ENCODE measurements at places on chromosomes 4 and X.

GRCh38 chrX:1403228-1403627 is 11.3 kb upstream of the SLC25A6 start:
- peak; percentile 7 for DNase-seq
- no peaks in the 10 kb centered on the region for H3K27me3 ChIP-seq
- H3K27ac ChIP-seq: no peak overlapping the region
- H3K4me3 ChIP-seq: no peak overlapping the region

GRCh38 chr4:40550196-40550595 is 79.5 kb downstream of the RBM47 start:
- H3K36me3 ChIP-seq: no peaks in the 10 kb centered on the region
- H3K27ac ChIP-seq: no peak overlapping the region
- no peaks in the 10 kb centered on the region for H3K4me1 ChIP-seq
- H3K4me3 ChIP-seq: no peak overlapping the region

DNA sequence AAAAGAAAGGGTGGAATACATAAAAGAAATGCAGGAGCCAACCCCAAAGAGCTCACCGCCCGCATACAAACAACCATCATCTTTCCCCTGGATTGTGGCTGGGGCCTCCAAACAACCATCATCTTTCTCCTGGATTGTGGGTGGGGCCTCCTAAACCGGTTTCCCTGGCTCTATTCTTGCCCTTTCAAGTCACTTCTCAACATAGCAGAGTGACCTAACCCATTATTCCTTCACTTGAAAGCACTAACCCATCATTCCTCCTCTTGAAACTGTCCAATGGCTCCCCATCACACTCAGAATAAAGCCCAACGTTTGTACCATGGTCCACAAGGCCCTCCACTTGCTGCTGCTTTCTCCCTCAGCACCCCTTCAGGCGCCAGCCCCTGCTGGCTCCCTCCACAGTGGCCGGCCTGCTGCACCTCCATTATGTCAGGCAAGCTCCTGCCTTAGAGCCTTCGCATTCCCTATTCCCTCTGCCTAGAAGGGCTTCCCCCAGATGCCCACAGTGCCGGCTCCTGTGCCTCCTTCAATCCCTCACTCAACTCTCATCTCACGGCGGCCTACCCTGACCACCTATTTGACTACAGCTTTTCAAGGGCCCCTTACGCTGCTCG is 24.1 kb downstream of the SMIM43 start:
- no peaks in the 10 kb centered on the region for H3K36me3 ChIP-seq
- no peak overlapping the region for H3K4me3 ChIP-seq
- peaks cover 3% of the 10 kb centered on the region for H3K27me3 ChIP-seq
- no peak for DNase-seq
- H3K27ac ChIP-seq: no peak overlapping the region

- peaks cover 14% of the 10 kb centered on the region for H3K4me1 ChIP-seq
- peak; percentile 76 for DNase-seq
- no peaks in the 10 kb centered on the region for H3K36me3 ChIP-seq
- H3K27ac ChIP-seq: peak overlapping the region; percentile 24
- H3K4me3 ChIP-seq: no peak overlapping the region
- H3K27me3 ChIP-seq: no peaks in the 10 kb centered on the region
Observed at GRCh38 chr4:124018383-124019317, 622.1 kb downstream of the SPRY1 start.

DNA sequence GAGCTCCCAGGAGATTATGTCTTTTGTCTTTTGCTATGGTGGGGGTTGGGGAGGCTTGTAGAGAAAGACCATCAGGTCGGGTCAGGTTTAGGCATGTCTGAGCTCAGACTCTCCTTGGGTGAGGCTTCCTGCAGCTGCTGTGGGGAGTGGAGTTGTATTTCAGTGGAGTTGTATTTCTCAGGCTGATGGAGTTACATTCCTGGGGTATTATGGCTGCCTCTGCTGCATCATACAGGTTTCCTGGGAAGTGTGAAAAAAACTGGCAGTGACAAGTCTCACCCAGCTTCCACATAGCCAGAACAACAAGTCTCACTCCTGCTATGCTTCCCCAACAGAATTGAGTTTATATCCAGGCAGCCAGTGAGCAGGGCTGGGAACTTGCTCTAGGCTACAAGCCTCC is 119.3 kb downstream of the VSIG4 start:
- H3K36me3 ChIP-seq: no peaks in the 10 kb centered on the region
- no peaks in the 10 kb centered on the region for H3K4me1 ChIP-seq
- H3K4me3 ChIP-seq: no peak overlapping the region
- no peak overlapping the region for H3K27ac ChIP-seq

DNA sequence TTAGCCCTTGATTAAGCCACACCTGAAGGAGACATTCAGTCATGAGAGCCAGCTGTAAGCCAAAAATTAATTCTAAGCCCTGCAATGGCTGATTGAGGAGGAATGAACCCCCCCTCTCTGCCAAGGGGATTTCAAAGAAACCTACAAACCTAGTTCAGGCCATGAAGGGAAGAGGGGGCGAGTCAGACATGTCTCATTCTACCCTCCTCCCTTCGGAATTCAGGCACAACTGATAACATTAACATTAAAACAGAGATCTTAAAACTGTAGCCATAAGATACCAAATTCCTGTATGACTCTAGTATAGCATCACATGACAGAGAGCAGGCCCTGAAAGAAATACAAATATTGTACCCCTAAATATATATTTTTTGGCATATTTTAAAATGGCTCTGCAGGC is 40.4 kb upstream of the AFAP1 start:
- peaks cover 95% of the 10 kb centered on the region for H3K36me3 ChIP-seq
- H3K4me3 ChIP-seq: no peak overlapping the region
- no peak for DNase-seq
- peaks cover 4% of the 10 kb centered on the region for H3K4me1 ChIP-seq

DNA sequence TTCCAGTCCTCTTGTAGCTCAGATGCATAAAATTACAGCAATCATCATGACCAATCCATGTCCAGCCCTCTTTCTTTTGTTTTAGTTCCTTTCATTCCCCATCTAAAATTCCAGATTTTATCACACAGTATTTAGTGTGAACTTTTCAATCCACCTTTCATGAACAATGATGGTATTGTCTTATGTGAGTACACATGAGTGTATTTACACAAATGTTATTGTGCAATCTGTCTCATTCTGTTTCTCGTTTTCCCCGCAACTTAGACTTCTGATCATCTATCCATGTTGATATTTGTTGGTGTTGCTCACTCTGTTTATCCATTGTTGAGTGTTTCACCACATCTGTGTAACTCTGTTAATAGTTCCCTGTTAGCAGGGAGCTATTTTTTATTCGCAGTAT is 9.4 kb upstream of the RASGEF1B start:
- no peaks in the 10 kb centered on the region for H3K4me1 ChIP-seq
- H3K4me3 ChIP-seq: no peak overlapping the region
- no peaks in the 10 kb centered on the region for H3K27me3 ChIP-seq
- no peaks in the 10 kb centered on the region for H3K36me3 ChIP-seq
- H3K27ac ChIP-seq: no peak overlapping the region

DNA sequence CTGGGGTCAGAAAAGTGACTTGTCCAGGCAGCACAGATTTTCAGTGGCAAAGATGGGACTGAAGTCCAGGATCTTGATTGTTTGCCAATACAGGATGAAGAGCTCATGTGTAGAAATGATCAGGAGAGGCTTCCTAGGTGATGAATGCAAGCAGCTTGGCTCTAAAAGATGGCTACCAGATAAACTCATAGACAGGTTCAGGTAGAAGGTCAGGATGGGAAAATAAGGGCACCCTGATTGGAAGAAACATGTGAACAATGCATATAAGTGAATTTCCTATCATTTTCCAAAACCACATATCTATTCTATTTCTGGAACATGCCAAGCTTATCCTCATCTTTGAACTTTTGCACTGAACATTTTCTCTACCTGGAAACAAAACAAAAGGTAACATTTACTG is 87.7 kb downstream of the FAM13A start:
- H3K27ac ChIP-seq: no peak overlapping the region
- no peak for DNase-seq

DNA sequence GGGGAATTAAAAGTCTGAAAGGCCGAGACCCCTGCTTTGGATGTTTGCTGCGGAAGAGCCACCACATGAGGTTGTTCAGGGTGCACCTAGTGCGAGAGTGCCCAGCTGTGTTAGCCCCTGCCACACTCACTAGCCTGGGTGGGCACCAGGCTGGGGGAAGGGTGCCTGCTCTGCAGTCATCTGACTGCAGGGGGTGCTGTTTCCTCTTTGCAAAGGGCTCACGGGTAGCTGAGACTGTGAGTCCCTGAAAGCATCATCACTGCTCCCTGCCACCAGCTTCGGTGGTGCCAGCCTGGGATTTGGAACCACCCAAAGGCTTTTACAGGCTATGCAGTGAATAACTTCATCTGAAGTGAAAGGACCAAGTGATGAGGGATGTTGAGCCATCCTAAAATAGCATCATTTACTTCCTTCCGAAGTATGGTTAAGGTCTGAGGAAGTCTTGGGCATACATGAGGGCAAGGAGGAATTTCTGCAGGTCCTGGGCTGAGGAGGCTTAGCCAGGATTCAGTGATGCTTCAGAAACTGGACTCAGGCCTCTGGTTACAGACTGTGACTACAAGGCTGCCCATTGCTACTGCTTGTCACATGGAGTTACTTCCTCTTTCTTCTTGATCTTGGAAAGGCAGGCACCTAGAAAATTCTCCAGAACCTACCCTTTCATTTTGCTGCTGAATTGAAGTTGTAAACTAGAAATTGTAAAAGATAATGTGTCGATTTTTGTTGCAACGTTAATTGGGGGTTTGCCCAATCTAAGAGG is 293.2 kb upstream of the PRPS2 start:
- H3K36me3 ChIP-seq: no peaks in the 10 kb centered on the region
- no peaks in the 10 kb centered on the region for H3K27me3 ChIP-seq
- H3K4me3 ChIP-seq: no peak overlapping the region
- no peaks in the 10 kb centered on the region for H3K4me1 ChIP-seq

DNA sequence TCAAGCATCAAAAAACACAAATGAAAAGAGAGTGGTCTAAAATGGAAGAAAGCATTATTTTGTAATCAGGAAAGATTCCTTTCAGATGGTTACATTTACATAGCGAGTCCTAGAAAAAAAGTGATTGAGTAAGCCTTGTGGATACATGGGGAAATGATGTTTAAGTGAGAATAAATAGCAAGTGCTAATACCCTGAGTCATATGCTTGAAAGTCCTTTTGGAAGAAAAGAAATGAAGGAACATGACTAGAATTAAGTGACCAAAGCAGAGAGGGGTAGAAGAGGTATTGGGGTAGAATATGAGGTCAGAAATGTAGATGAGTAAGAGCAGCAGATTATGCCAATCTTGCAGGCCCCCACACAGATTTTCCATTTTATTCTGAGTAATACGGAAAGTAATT is 814.8 kb upstream of the GRID2 start:
- no peaks in the 10 kb centered on the region for H3K36me3 ChIP-seq
- no peaks in the 10 kb centered on the region for H3K4me1 ChIP-seq
- H3K27me3 ChIP-seq: no peaks in the 10 kb centered on the region
- no peak overlapping the region for H3K4me3 ChIP-seq
- H3K27ac ChIP-seq: no peak overlapping the region
- DNase-seq: no peak

DNA sequence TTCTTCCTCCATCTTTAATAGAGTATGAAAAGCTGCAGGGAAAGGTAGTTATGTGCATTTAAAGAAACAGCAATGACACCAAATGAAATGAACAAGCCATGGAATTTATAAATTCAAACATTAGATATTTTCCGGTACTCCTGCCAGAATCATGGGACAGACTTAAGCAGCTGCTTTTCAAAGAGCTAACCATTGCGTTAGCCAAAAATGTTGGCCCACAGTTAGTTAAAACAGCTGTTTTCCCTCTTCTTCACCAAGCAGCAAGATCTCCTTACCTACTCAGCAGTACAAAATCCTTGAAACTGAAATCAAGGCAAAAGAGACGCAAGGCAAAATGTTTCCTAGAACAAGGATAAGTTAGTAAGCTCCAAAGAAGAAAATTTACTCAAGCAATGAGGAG is 64.0 kb downstream of the MANBA start:
- H3K4me3 ChIP-seq: no peak overlapping the region
- no peak for DNase-seq
- H3K4me1 ChIP-seq: no peaks in the 10 kb centered on the region

- no peak overlapping the region for H3K27ac ChIP-seq
- no peak overlapping the region for H3K4me3 ChIP-seq
- DNase-seq: no peak
- H3K36me3 ChIP-seq: no peaks in the 10 kb centered on the region
Observed at GRCh38 chr4:1572964-1573720, 111.0 kb downstream of the FAM53A start.

GRCh38 chrX:51878056-51878455 is 15.4 kb upstream of the MAGED1 start:
- no peaks in the 10 kb centered on the region for H3K36me3 ChIP-seq
- no peak overlapping the region for H3K27ac ChIP-seq
- H3K27me3 ChIP-seq: no peaks in the 10 kb centered on the region

GRCh38 chrX:18042776-18043175 is 177.9 kb downstream of the BEND2 start:
- no peaks in the 10 kb centered on the region for H3K27me3 ChIP-seq
- DNase-seq: no peak
- no peaks in the 10 kb centered on the region for H3K36me3 ChIP-seq
- no peak overlapping the region for H3K4me3 ChIP-seq
- H3K4me1 ChIP-seq: no peaks in the 10 kb centered on the region
- no peak overlapping the region for H3K27ac ChIP-seq

GRCh38 chr4:6200011-6200921 is at the start of gene JAKMIP1:
Gene JAKMIP1 (minus strand): TSS chr4:6200549. CDS start chr4:6112850, 87,699 bp downstream.
- H3K27ac ChIP-seq: no peak within 1 kb of the TSS
- peak; percentile 61 for DNase-seq
- peak within 1 kb of the TSS; percentile 54 for H3K4me3 ChIP-seq
- H3K27me3 ChIP-seq: peaks cover 74% of the 10 kb centered on the region
- no peaks in the 10 kb centered on the region for H3K36me3 ChIP-seq
- H3K4me1 ChIP-seq: no peaks in the 10 kb centered on the region

DNA sequence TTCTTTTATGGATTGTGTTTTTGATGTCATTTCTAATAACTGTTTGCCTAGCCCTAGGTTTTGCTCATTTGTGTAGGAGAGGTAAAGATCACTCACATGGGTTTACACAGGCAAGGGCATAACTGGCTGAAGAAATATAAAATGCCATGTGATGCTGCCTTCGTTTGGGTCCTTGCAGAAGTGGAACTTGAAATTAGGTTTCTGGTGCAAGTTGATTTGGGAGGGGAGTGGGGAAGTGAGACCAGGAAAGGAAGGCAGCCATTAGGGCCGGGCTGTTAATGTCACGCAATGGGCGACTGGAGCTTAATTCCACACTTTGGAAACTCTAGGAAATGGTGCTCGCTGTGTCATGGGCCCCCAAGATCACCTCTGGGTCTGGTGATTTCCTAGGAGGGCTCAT is 14.5 kb downstream of the CLCN4 start:
- H3K27ac ChIP-seq: peak overlapping the region; percentile 23
- DNase-seq: no peak
- H3K36me3 ChIP-seq: no peaks in the 10 kb centered on the region
- H3K4me1 ChIP-seq: peaks cover 16% of the 10 kb centered on the region
- H3K27me3 ChIP-seq: no peaks in the 10 kb centered on the region

- DNase-seq: no peak
- H3K36me3 ChIP-seq: no peaks in the 10 kb centered on the region
- no peaks in the 10 kb centered on the region for H3K4me1 ChIP-seq
- H3K27me3 ChIP-seq: peaks cover 12% of the 10 kb centered on the region
- no peak overlapping the region for H3K4me3 ChIP-seq
- no peak overlapping the region for H3K27ac ChIP-seq
Observed at GRCh38 chrX:10152086-10152485, 4.7 kb upstream of the CLCN4 start.
